ENCODE measurements at places on chromosomes 2 and 18.

DNA sequence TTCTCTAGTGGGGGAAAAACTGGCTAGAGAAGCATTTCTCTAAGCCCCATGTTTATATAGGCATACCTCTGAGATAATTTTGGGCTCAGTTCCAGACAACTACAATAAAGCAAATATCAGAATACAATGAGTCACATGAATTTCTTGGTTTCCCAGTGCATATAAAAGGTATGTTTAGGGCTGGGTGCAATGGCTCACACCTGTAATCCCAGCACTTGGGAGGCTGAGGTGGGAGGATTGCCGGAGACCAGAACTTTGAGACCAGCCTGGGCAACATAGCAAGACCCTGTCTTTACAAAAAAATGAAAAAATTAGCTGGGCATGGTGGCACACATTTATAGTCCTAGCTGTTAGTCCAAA lies 22.2 kb downstream of the TSN start:
- H3K27me3 ChIP-seq, result peaks cover 5% of the 10 kb centered on the region
- H3K27ac ChIP-seq, result no peak overlapping the region
- no peaks in the 10 kb centered on the region for H3K36me3 ChIP-seq
- H3K4me1 ChIP-seq, result no peaks in the 10 kb centered on the region
- no peak overlapping the region for H3K4me3 ChIP-seq

- H3K27ac ChIP-seq, result no peak overlapping the region
- no peaks in the 10 kb centered on the region for H3K4me1 ChIP-seq
- H3K36me3 ChIP-seq, result peaks cover 31% of the 10 kb centered on the region
- no peak for DNase-seq
These were observed 138.0 kb downstream of the EPHA4 start for GRCh38 chr2:221434142-221434541.

GRCh38 chr2:232228971-232229894 lies 149.3 kb upstream of the ALPP start:
- H3K27me3 ChIP-seq, result no peaks in the 10 kb centered on the region
- no peak for DNase-seq
- no peak overlapping the region for H3K4me3 ChIP-seq
- H3K36me3 ChIP-seq, result no peaks in the 10 kb centered on the region

DNA sequence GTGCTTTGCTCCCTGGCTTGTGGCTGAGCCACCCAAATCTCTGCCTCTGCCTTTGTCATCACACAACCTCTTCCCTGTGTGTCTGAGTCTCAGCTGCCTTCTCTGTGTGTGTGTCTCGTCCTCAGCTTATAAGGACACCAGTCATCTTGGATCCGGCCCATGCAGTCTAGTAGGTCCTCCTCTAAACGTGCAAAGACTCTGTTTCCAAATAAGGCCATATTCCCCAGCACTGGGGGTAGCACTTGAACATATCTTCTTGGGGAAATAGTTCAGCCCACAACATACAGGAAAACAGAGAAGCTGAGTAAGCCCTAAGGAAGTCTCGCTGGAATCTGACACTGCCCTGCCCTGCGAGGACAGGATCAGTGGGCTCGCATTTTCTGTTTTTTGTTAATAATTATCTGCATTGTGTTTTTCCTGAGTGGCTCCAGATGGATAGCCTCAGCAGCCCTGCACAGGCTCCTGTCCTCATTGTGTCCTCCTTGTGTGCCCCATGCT lies 42.1 kb downstream of the MTCL1 start:
- H3K4me1 ChIP-seq, result peaks cover 29% of the 10 kb centered on the region
- no peak overlapping the region for H3K4me3 ChIP-seq
- H3K27me3 ChIP-seq, result peaks cover 6% of the 10 kb centered on the region

DNA sequence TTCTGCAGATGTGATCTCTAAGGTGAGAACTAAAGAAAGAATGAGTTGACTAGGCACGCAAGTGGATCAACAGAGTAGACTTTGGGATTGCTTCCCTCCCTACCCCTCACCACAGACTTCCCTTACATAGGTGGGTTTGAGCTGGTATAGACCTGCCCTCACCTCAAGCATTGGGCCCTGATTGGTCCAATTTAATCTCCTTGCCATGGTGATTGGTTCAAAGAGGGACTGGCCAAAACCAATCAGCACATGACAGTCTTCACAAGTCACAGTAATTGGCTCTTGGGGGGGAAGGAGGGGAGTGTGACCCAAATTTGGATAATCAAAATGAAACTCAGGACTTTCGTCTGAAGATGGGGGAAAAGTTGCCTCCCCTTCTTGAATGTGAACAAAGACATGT lies 36.6 kb upstream of the LNPK start:
- no peaks in the 10 kb centered on the region for H3K4me1 ChIP-seq
- no peaks in the 10 kb centered on the region for H3K36me3 ChIP-seq
- H3K4me3 ChIP-seq, result no peak overlapping the region
- H3K27me3 ChIP-seq, result peaks cover 4% of the 10 kb centered on the region

GRCh38 chr2:49972699-49973098 lies 818.4 kb upstream of the FSHR start:
- H3K27me3 ChIP-seq, result no peaks in the 10 kb centered on the region
- peaks cover 14% of the 10 kb centered on the region for H3K4me1 ChIP-seq
- H3K36me3 ChIP-seq, result no peaks in the 10 kb centered on the region
- no peak for DNase-seq
- no peak overlapping the region for H3K27ac ChIP-seq

DNA sequence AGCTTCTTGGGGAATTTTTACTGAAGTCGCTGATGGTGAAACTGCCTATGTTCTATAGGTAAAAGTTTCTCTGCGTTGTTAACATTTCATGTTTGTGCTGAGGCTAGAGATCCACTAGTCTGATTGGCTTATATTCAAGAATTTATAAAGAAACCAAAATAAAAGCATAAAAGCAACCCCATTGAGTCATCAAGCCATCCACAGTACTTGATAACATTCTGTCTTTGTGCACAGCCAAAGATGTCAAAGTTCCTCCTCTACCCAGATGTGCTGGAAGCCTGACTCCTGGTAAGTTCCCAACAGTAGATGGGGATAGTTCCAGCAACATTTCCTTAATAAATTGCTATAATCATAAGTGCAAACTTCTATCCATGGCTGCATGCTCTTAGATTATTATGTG lies 107.8 kb downstream of the TANC1 start:
- peaks cover 2% of the 10 kb centered on the region for H3K27me3 ChIP-seq
- DNase-seq, result no peak
- no peaks in the 10 kb centered on the region for H3K36me3 ChIP-seq

DNA sequence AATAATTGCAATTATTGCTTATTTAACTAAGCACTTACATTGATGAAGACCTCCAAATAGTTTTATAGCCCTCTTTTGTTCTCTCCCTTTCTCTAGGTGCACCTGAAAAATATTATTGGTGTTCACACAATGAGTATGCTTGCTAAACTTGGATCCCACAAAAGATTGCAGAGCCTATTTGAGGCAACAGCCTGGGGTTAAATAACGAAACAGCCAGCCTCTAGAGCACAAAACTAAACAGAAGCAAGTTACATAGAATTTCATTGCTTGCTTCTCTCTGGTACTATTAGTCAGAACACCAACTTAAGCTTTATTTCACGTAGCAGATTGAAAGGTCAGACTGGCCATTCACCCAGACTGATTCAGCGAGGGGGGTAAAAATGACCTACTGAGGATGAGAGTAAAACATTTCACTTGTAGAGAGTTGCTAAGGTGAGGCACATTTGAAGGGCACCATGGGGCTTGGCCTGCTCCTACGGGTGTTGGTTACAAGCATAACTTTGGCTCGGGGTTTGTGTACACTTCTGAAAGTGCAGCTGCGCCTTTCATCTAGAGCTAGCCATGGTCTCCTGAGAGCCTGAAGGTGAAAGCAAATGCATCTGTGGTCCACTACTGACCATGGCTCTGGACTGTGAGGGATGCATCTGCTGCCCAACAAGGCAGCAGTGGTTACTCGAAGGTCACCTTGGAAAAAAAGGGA lies 225.1 kb upstream of the LRRTM1 start:
- H3K4me1 ChIP-seq, result no peaks in the 10 kb centered on the region
- H3K27ac ChIP-seq, result no peak overlapping the region
- H3K4me3 ChIP-seq, result no peak overlapping the region
- H3K27me3 ChIP-seq, result peaks cover 4% of the 10 kb centered on the region

GRCh38 chr18:31098878-31099277 lies 3.3 kb downstream of the DSC2 start:
- H3K27ac ChIP-seq, result no peak overlapping the region
- no peak for DNase-seq
- no peaks in the 10 kb centered on the region for H3K36me3 ChIP-seq
- peaks cover 4% of the 10 kb centered on the region for H3K27me3 ChIP-seq
- no peaks in the 10 kb centered on the region for H3K4me1 ChIP-seq

Measured in immature natural killer cell (primary cell).